MM.1S (cell line): ENCODE measurements at places on chromosomes 3 and 15.

DNA sequence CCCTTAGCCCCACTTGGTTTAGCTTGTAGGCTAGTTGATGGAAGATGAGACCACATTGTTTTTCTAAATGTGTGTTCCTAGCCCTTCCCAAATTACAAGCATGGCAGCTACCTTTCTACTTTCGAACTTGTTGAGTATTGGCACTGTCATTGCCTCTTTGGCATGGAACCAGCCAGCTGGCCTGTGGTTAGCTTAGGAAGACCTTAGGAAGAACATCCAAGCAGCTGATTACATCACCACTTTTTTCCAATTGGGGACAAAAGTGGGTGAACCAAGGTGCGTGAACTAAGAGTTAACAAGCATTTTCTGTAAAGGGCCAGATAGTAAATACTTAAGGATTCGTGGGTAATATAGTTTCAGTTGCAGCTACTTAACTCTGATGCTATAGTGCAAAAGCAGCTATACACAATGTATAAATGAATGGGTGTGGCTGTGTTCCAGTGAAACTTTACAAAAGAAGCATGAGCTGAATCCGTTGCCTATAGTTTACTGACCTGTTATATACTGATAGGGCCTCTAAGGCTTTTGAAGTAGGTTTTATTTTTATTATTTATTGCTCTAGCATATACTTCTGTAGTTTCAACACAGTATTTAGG lies 8.5 kb downstream of the KLHL18 start:
- DNase-seq, result no peak

DNA sequence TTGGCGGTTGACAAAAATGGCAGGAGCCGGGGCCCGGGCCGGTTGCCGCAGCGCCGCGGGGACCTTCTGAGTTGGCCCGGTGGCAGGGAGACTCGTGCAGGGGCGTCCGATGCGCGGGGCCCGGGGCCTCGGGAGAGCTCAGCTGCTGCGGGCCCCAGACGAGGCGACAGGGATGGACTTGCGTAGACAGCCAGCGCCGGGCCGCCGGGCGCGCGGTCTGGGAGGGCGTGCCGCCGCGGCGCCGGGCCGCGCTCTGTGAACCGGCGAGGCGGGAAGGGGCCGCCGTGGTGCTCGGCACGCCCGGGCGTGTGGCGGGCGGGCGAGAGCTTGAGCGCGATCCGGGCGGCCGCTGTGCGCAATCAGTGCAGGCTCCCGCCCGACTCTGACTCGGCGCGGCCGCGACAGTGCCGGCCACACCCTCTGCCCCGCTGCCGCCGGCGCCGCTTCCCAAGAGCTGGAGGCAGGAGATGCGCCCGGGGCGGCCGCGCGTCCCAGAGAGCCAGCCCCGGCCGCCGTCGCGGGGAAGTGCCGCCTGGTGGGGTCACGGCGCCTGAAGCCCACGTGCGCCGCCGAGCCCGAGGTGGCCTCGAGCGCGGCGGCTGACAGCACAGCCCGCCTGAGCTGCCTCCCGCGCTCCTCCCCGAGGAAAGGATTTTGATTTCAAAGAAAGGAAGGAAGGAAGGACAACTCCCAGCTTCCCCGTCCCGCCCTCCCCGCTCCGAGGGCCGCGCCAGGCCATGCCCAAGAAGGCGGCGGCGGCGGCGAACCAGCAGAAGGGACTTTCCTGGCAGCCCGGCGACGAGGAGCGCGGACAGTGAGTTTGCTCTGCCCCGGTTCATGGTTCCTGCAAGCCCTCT lies 657 bp downstream of the TLNRD1 start:
- peak; percentile 63 for DNase-seq

- DNase-seq, result no peak
Observed at GRCh38 chr3:65523878-65524277, 514.8 kb downstream of the MAGI1 start.

- no peak for DNase-seq
Observed at GRCh38 chr15:33852570-33852969, 115.7 kb upstream of the CHRM5 start.

GRCh38 chr3:120512655-120513054 lies 61.9 kb upstream of the FSTL1 start:
- no peak for DNase-seq

GRCh38 chr15:51697163-51697562 lies 15.9 kb downstream of the SCG3 start:
- no peak for DNase-seq
